ENCODE measurements at places on chromosomes 1 and 21.
A peak's percentile ranks its signal among the peaks of the same experiment; 100 is the strongest.

DNA sequence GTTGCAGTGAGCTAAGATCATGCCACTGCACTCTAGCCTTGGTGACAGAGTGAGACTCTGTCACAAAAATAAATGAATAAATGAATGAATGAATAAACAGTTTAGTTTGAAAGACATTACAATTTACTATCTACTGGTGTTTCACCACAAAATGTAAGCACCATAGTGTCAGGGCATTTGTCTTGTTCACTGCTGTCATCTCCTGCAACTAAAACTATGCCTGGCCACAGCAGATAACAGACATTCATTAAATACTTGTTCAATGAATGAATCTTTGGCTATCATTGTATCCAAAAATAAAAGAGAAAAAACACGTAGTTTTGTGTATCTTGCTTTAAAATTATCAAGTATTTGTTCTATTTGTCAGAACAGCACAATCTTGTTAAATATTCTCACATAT is 32.5 kb downstream of the SASS6 start:
- DNase-seq = peak; percentile 55

- DNase-seq = no peak
Observed at GRCh38 chr1:232319518-232320210, 310.3 kb downstream of the SIPA1L2 start.

DNA sequence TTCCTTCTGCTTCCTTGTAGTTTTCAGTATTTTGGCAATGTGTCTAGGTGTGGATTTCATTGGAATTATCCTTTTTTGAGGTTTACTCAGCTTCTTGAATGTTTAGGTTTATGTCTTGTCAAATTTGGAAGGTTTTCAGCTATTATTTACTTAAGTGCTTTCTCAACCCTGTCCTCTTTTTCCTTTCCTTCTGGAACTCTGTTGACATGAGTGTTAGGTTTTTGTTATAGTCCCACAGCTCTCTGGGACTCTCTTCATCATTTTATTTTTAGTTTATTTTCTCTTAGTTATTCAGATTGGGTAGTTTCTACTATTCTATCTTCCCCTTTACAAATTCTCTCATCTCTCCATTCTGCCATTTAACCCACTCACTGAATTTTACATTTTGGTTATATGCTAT is 63.1 kb upstream of the GPR88 start:
- no peak for DNase-seq

DNA sequence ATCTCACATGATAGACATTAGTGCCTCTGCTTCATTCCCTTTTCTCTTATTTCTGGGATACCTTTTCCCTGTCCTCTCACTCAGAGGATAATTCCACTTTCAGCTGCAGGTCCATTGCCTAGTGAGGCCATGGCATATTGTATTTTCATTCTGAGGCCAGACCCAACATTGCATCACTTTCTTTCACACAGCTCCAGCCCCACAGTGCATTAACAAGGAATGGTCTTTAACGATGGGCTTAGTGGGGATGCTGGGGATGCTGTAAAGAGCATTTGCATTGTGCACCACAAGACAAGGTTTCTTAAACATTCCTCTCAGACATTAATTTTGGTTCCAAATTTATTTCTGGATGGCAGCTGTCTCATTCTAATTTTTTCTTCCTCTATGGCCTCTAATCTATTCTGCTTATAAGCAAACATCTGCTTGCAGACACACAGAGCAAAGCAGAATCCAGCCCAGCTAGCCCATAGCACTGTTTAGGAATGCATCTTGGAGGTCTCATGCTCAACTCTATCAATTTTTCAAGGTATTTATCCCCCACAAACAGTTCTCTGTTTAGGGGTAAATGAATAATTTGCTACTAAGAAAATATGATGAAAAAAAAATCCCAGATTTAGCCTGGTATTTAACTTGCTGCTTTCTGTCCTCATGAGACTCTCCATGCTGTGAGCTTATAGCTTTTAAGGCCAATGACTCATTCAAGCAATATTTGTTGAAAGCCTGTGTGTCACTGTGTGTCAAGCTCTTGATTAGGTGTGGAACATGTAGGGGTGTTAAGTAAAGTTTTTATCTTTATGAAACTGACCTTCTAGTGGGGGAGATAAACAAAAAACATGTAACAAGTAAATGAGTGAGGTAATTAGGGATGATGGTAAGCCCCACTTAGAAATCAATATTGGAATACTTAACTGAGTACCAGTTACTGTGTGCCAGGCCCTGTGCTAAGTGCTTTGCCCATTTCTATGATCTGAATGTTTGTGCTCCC is 44.5 kb upstream of the CCDC190 start:
- DNase-seq = peak; percentile 33

DNA sequence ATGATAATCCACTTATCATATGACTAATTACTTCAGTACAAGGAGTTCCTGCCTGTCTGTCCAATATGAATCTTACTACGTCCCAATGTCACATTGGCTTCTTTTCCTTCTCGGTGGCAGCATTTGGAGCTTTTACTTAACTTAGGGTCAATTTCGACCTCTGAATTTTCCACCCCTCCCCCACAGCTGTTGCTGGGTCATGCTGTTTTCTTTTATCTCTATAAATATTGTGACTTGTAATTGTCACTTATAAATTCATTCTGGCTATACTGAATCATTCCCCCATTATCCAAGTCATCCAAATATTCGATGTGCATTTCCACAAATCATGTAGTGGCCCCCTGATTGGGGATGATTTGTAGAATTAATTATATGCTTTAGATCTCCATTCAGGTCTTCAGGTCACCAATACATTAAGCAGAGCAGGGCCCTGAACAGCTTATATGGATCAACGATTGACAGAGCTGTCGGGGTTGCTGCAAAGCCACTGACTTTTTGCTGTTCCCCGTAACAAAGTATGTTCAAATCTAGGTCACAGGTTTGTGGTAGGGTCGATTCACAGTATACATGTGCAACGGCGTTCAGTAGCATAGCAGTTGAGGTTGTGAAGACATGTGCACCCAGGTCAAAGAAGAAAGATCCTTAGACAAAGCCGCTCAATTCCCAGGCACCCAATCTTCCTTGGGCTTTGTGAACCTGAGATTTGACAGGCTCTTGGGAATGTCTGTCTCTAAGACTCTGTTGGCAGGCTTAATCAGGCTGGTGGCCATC is 18.3 kb upstream of the RNU1-4 start:
- no peak for DNase-seq

GRCh38 chr1:210764536-210764935 is 369.4 kb downstream of the KCNH1 start:
- DNase-seq = no peak

DNA sequence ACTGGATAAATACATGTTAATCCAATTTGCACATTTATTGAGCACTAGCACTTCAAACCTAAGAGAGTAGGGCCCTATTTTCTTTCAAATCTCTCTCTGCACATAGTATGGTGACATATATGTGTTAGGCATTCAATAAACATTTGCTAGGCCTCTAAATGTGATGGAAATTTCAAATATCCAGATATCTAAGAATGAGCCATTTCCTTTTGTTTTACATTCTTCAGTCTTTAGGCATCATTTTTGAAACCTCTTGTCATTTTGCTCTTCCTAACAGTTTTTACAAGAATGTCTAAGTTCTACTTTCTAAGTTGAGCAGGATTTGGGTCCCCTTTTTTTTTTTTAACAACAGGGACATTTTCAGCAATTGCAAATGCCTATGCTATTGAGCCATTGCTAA is 395.7 kb upstream of the ST6GALNAC5 start:
- no peak for DNase-seq

Measured in AG08396 (cell line).